Skin of body (tissue), 3 donors: ENCODE measurements at places on chromosomes 4 and X.

GRCh38 chr4:102469806-102470205, 31.4 kb upstream of the NFKB1 start:
- no peak for DNase-seq

DNA sequence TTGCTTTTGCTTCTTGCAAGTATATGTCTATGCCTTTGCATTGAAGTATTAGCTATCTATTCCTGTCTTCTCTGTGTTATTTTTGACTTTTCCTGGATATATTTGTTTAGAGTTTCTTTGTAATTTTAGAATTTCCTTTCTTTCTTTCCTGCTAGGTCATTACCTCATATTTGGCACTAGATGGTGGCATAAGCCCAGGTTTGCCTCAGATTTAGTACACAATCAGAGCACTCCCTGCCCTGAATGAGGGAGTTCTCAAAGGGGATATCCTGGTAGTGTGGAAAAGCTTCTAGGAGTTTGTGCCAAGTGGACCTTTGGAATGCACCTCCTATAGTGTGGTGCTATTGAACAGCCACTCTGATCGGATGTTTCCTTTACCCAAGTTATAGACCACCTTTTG, 181.6 kb downstream of the UGT8 start:
- DNase-seq, result peak; percentile 4

DNA sequence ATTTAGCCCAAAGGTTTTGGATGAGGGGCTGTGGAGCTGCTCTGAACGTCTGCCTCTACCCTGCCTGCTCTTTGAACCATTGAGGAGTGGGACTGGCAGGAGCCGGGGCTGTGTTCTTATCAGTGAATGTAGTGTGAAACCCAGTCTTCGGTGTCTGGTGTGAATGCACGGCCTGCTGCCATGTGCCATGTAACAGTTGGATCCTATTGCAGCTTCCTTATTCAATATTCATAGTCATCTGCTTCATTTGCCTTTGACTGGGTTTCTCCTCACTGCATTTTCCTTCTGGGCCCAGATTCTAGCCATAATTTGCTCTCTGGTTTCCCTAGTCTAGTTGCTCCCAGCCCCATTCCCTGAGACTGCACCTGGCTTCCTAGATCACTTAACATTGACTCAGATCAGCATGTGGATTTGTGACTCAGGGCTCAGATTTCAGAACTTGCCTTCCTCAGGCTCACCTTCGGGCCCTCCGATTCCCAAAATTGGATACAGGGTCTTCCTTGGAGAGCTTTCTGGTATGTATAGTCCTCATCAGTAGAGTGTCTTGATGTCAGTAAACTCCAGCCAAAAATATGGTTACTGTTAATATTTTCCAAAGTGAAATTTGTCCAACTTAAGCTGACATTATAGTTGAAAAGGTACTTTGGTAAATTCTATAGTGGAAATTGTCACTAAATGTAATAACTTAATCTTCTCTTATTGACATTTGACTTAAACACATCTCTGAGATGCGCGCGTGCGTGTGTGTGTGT, 94.0 kb upstream of the DDIT4L start:
- DNase-seq, result no peak

DNA sequence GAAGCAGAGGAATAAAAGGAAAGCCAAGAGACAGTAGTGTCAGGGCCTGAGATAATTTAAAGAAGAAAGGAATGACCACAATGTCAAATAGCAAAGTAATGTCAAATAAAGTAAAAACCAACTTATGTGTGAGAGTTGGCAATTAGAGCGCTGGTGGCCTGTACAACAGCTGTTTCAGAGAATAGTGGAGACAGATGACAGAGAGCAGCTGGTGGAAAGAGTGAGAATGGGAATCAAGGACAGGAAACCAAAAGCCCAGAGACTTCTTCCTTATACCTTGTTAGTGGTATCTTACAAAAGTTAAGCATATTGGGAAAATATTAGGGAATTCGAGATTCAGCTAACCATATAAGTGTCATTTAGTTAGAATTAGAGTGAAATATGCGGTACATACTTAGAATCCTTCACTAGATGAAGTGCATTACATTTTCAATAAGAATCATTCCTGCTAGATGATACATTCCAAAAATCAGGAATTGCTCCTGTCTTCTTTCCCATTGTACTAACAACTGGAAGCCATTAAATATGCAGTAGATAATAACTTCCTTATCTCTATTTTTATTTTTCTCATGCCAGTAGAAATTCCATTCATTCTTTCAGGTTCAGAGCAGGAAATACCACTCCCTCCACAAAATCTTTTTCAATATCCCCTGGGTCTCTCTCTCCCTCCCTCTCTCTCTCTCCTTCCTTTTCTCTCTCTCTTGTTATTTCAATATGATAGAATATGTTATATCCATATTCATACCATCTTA, 525.4 kb downstream of the CENPC start:
- DNase-seq, result no peak

DNA sequence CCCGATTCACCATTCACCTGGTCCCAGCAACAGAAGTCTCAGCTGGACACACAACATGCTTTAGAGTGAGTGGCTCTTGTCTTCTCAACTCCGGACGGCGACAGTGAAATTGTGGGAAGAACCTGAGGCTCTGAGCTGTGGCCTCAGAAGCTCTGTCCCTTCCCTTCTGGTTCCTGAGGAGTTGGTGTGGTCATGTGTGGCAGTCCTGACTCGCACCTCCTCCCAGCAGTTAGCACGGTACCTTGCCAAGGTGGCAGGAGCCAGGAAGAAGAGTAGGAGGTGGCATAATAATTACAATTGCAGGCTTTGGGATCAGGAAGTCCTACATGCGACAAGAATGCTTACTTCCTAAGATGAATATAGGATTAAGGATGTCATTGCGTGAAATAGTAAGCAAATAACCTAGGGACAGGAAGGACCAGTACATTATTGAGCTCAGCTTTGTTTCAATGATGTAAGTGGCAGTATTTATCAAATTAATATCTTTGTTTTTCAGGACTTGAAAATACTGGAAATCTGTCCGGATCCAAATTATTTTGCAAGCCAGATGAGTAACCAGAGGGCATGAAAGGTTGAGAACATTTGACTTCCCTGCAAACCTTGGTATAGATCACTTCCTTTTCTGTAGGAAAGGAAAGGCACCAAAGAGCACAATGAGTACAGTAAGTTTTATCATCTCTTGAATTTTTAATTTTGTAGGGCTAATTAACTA, 21.1 kb downstream of the RNF4 start:
- DNase-seq, result no peak

- DNase-seq, result peak; percentile 36
These were observed 10.2 kb upstream of the DLG3 start for GRCh38 chrX:70434352-70434866.

DNA sequence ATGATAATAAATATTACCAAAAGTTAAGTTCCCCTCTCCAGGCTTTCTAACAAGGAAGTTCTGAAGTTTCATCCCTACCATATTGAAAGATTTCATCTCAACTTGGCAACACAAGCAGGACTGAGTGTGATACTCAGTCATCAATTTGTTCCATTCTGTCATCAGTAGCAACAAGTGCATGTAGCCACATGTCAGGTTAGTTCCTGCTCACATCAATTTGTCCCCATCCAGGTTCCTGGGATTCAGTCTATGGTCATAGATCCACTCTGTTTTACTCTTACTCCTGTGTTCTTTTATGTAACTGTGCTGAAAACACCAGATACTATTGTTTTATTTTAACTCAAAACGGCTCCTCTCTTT, 22.2 kb downstream of the SMPX start:
- DNase-seq, result no peak
